Fibroblast of skin of abdomen (primary cell): ENCODE measurements at places on chromosomes 2 and 18.

DNA sequence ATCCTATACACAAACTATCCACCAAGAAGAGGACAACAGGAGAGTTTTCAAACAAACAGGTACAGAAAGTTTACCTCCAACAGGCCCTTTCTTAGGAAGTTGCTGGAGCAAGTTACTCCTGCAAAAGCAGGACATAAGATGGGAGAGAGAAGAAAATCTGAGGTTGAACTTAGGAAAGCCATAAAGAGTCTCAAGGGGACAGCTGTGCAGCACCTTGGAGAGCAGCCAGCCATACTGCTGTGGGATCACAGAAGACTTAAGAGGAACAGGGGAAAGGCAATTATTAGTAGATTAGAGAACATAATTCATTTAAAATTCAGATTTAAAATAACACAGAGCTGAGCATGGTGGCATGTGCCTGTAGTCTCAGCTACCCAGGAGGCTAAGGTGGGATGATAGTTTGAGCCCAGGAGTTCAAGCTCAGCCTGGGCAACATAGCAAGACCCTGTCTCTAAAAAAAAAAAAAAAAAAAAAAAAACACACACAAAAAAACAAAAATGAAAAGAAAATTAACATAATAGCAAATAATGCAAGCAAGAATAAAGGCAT lies 148.1 kb upstream of the SIX3 start:
- DNase-seq: peak; percentile 10

DNA sequence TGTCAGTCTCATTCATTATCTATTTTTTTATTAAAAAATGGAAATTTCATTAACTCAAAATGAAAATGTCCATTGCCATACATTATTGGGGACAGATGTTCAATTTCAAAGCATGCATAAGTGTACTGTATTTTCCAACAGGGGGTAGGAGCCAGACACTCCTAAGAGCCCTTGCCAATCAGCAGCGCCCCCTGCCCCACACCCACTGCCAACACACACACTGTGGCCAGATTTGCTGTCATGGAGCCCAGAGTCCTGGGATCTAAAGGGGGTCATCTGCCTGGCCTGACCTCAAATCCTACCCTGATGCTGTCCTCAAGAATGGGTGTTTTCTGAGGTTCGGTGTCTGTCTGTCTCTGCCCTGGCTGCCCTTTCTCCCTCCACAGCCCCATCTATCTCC lies 162.2 kb upstream of the TWIST2 start:
- DNase-seq: no peak

DNA sequence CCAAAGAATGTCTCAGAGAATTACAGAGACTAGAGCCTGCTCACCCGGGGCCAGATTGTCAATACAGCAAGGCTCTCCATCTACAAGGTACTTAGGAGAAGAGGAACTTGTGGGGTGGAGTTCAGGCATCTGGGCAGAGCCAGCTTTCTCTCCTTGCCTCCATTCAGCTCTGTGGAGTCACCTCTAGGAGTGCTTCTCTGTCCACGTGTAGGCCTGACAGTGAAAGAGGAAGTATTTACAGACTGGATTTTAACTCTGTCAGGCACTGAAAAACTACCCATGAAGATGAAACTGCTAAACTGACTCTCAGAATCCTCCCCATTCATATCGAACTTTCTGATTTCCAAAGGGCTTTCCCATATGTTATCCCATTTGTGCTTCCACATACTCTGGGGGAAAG lies 315.6 kb downstream of the SETBP1 start:
- DNase-seq: no peak

GRCh38 chr2:64000630-64001381 lies 18.4 kb downstream of the VPS54 start:
- DNase-seq: no peak

DNA sequence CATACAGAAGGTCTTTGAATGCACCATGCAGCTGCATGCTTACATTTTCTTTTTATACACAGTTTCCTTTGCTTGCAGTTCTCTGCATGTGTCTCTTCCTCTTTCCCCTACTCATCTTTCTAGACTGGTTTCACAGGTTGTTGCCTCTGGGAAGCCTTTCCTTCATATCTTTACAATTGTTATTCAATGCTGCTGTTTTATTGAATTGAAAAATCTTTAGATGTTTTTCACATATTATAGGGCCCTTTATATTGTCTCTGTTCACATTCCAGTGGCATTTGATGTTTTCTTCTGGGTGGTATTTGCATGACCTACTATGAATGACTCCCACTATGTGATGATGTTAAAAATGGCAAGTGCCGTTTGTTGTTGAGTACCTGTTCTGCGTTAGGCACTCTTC lies 91.1 kb downstream of the DIS3L2 start:
- DNase-seq: no peak

DNA sequence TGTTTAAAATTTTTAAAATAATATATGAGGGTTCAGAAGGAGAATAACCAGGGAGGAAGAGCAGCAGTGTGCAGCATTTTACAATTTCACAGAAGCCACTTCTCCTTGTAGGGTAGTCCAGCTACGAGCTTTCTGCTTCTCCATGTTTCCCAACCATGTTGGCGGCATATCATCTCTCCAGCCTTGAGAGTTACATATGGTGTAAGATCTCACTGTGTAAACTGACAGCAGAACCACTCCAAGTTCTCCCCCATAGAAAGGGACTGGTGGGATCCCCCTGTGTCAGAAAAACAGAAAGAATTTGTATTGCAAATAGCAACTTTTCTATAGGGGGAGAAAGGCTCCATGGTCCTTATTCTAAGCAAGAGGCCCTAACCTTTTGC lies 266.8 kb upstream of the ACVR2A start:
- no peak for DNase-seq

DNA sequence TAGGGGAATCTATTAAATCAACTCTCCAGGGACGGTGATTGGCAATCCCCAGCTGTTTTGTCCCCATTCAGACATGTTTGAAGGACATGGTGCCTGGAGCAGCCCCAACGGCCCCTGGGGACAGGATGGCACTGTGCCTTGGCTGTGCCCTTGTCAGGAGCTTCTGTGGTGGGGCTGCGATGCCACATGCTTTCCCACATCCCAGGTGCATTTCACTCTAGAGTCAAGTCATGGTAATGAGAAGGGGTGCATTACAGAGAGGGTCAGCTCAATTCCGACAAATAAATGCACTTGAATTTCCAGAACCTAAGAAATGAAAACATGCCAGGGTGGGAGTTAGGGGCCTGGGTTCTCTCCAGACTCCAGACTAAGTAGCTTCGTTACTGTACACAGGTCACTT lies 289.4 kb upstream of the PXDN start:
- DNase-seq: no peak

GRCh38 chr18:3605954-3606443 lies 156.0 kb downstream of the TGIF1 start:
- peak; percentile 67 for DNase-seq

GRCh38 chr2:127573298-127573697 lies 37.8 kb downstream of the MYO7B start:
- no peak for DNase-seq

GRCh38 chr2:2926858-2927175 lies 450.8 kb downstream of the EIPR1 start:
- DNase-seq: no peak

DNA sequence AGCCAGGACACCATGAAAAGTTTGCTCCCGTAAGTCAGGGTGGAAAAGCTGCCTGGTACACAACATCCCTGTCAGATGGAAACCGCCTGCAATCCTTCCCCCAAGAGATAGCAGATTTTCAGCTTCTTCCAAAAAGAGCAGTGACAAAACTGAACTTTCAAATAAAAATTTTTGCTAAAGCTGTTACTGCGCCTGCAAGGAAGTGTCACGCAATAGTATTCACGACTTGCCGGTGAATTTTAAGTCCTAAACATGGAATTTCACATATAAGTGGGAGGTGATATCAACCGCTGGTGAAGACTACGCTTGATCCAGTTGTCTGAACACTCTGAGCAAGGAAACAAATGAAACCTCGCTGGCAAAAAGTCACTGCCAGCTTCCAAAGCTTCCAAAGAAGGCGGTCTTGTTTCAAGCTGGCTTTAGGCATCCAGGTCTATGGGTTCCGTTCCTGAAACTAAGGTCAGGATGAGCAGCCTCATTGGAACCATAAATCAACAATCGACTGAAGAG lies 2.8 kb downstream of the COL6A3 start:
- no peak for DNase-seq

DNA sequence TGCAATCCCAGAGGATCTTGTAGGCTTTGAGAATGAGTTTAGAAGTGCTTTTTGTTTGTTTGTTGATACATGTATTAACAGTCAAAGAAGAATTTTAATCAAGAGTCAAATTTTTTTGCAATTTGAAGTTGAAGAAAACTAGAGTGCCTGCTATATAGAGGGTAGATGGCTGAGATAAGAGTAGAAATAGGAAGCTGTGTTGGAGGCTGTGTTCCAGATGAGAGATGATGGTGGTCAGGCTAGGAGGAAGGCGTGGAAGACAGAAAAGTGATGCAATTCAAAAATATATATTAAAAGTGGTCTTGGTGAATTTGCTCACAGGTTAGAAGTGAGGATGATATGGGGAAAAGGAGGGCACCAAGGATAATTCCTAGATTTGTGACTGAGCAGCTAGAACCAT lies 978.3 kb downstream of the BCL11A start:
- no peak for DNase-seq

DNA sequence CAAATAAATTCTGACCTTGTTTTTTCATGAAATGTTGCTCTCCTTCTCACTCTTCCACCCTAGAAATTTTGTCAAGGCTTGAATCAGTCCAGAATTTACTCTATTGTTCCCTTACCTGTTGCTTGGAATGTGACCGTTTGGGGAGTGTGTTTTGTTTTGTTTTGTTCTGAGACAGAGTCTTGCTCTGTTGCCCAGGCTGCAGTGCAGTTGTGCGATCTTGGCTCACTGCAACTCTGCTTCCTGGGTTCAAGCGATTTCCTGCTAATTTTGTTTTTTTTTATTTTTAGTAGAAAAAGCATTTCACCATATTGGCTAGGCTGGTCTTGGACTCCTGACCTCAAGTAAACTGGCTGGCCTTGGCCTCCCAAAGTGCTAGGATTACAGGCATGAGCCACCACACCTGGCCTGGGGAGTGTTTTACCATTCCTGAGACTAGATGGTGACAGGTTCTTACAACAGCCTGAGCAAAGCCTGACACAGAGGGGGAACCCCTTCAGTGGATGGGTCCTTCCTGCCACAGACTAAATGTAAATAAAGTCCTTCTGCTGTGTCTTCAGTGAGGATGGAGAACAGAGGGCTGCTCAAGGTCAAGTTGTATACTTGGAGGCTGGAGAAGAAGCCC lies 52.0 kb downstream of the HAUS1 start:
- no peak for DNase-seq

DNA sequence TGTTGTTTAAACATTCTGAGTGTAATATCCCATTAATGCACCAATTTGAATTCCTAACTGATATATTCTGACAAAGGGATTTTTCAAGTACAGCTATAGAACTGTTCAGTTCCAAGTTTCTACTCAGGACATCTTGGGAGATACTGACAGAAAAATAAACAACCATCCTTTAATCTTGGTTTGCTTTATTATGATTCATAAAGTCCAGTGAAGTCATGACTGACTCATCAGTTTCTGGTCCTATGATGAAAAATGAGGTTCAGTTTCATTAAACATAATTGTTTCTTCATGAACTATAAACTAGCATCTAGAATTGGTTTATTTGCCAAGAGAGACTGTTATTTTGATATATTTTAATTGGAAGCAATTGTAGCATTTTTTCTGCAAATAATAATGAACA lies 896.2 kb downstream of the CCDC85A start:
- peak; percentile 4 for DNase-seq

DNA sequence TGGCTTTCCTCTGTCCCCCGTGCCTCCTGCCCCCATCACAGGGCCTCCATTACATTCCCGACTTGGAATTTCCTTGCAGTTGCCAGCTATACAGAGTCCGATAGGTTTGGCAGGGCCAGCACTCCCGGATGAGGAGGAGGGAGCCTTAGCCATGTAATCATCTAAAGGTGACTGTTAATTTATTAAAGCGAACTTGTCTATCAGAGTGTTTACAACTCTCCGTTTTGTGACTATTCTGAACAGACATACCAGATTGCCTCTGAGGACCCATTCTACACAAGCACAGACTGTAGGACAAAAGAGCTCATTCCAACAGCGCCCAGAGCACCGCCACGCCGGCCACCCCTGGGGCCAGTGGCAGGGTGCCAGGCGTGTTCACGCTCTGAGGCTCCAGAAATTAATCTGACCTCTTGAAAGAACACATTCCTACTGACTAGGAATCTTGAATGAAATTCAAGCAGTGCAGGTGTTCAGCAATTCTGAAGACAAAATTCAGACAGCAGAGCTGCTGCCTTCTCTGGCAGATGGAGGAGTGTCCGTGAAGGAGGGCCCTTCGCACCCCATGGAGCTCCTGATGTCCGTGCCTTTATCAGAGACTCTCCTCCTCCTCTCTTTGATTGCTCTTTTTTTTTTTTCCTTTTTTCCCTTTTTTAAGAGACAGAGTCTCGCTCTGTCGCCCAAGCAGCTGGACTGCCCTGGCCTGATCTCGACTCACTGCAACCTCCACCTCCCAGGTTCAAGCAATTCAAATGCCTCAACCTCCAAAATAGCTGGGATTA lies 58.1 kb upstream of the RALBP1 start:
- DNase-seq: peak; percentile 87

DNA sequence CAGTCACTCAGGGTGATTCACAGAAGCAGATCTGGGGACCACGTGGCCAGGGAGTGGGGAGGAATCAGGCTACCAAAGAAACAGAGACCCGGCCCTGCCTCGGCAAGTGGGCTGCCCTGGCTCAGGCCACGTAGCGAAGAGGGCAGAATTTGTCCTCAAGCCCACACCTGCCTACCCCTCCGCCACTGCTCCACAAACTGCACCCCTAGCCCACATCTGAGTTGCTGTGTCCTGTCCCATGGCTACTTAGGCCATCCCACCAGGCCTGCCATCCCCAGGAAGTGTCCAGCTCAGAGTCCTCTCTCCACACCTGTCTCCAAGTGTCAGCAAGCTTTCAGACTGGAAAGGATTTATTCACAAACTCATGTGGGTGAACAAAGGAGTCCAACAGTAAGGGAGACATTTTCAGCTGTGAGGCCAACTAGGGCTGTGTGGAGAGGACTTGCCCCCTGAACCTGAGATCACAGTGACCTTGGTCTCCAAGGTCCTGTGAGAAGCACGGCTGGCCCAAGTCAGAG lies 31.7 kb upstream of the ASPRV1 start:
- DNase-seq: no peak

DNA sequence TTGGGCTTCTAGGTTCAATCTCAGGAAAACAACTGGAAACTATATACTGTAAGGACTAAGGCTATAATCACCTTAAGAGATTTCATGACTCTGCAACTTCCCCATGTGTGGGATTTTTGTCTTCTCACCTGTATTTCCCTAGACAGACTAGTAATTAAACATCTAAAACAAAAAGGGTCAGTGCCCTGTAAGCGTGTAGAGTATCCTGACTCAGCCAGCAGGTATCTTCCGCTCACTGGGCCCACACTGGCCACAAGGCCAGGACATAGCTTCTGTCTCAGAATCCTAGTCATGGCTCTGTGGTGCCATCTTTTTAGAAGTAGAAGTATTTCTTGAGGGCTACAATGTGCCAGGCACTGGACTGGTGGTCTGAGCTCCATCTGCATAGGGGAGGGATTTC lies 28.8 kb upstream of the KCMF1 start:
- DNase-seq: no peak

GRCh38 chr2:29110916-29111535 lies 4.2 kb upstream of the CLIP4 start:
- DNase-seq: no peak

GRCh38 chr2:71499691-71500090 lies 46.3 kb downstream of the DYSF start:
- no peak for DNase-seq

GRCh38 chr2:58035352-58035751 lies 11.3 kb upstream of the VRK2 start:
- no peak for DNase-seq

GRCh38 chr18:67117804-67118203 lies 398.7 kb downstream of the DSEL start:
- DNase-seq: peak; percentile 13

GRCh38 chr2:83695037-83695436 lies 764.0 kb downstream of the SUCLG1 start:
- DNase-seq: no peak
